Esophagus squamous epithelium (tissue), 5 donors: ENCODE measurements at places on chromosomes 6 and 20. TPM values are rescaled to one million over a fixed set of nuclear protein-coding genes. Genes with fewer than 3 reads are reported as not detected.

- no peak for DNase-seq
Measured at GRCh38 chr20:60782959-60783625, 469.0 kb upstream of the CDH4 start.

GRCh38 chr6:148518511-148519156 lies 176.0 kb downstream of the SASH1 start:
- DNase-seq: no peak

DNA sequence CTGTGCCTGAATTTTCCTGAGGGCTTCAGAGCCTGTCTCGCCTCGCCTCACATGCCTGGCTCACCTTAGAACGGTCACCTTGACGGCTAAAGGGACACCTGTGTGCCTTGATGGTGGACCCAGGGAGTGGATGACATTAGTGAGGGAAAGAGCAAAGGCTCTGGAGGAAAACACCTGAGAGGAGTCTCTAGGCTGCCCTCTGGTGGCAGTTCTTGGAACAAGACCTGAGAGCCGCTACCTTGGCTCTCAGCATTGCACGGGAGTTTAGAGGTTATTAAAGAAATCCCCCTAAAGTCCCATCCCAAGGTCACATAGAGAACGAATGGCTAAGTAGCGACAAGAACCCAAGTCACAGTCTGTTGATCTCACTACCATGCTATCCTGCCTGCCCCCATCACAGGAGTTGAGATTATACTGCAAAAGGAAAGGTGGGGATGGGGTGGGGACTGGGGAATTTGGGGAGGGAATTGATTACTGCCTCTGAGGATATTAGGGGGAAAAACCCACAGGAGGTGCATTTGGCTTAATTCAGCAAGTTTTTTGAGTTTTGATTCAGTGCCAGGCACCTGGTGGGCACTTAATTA lies 7.9 kb upstream of the CDSN start:
- DNase-seq: no peak

- no peak for DNase-seq
Measured at GRCh38 chr6:68313911-68314310, 321.2 kb upstream of the ADGRB3 start.

DNA sequence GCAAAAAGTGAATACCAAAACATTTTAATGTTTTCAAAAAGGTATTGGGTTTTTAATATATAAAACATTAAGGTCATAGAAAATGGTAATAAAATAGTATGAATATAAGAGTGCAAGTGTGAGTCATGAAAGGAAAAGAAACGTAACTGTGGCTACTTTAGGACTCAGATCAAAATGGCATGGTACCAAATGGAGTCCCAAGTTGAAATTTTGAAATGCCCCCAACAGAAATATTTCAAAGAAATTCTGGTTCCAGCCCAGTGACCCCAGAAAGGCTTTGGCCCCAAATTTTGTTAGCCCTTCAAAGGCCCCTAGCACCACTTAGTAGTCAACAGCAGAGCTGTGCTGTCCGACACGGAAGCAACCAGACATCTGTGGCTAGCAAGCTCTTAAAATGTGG lies 6.0 kb downstream of the COL12A1 start:
- DNase-seq: no peak

GRCh38 chr6:47721189-47721588 lies 22.8 kb downstream of the ADGRF4 start:
- no peak for DNase-seq

GRCh38 chr6:43972179-43972912 lies 154.9 kb downstream of the MRPL14 start:
- DNase-seq: no peak

DNA sequence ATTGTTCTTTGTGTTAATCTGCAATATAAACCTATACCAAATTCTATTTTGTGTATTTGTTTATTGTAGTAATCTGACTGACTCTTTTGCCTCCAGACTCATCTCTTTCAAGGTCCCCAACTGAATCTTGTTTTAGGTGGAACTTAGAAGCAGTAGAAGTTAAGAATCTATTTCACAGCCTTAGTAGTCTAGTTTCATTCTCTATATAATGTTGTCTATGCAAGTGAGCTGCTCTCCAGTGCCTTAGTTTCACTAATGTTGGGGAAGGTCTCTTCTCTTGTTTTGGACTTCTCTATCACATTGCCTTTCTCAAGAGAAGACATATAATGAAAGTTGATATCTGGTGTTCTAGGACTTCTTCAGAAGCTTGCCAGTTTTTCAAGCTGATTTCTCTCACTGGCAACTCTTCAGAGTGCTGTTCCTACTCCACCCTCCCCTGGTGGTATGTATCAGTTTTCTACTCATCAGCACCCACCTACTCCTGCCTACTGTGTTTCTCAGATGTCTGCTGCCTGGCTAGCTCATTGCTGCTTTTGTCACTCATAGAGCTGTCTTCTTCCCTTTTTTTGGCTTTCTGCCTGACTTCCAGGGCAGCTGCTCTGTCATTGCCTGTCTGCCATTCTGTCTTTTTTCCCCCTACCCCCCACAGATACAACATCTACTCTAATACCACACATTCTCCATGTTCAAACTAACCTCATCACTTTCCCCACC lies 82.1 kb downstream of the PTPRA start:
- DNase-seq: no peak

DNA sequence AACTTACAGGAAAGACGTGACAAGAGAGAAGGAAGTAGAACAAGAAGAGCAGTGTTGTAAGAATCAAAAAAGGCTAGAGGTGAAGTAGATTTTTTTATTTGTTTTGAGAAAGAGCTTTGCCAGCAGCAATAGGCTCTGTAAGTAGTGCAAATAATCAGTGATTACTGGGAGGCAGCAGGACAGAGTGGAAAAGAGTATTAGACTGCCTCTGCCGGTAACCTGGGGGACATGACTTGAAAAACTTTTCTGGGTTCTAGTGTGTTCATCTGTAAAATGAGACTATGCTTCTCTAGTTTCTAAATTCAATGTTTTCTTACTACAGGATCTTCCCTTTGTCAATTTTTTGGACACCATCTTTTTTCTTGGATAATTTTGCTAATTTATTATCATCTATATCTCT lies 5.8 kb upstream of the IRAK1BP1 start:
- DNase-seq: no peak

DNA sequence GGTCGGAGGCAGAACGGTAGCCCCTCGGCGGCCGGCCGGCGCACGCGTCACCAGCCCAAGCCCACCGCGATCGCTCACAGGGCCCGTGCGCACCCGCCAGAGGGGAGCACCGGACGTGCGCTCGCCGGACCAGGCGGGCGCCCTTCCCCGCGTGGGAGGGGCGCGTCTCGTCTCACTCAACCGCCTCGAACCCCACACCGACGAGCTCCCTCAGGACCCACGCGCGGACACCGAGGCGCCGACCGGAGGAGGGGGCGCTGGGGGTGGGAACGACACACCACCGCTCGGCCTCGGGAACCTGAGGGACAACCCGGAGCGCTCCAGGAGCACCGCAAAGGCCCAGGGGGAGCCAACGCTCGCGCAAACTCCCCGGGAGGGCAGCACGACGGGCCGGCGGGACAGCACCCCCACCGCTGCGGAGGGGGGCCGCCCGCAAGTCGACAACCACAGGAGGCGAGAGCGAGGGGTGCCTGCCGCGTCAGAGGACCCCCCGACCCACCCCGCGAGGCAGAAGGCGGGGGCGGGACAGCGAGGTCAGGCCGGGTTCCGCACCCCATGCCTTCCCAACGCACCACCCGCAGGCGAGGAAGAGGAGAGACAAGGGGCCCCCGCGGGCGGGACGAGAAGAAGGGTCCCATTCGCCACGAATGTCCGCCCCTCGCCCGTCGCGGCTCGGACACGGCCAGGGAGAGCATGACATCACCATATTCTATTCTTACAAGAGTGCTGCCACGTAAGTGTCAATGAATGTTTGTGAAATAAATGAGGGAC lies 512.7 kb upstream of the ZNF337 start:
- DNase-seq: no peak

GRCh38 chr6:6870921-6871320 lies 236.8 kb upstream of the RREB1 start:
- DNase-seq: no peak

- DNase-seq: no peak
Measured at GRCh38 chr6:106639812-106640211, 10.4 kb downstream of the QRSL1 start.

The NOX3 gene
- total RNA-seq: not detected

The FERMT1 gene
- total RNA-seq: 53.5 TPM

The SPATS1 gene
- total RNA-seq: not detected

The GJE1 gene
- not detected for total RNA-seq

The BTNL2 gene
- total RNA-seq: not detected

The RBM24 gene
- total RNA-seq: 0.62 TPM

The DDO gene
- not detected for total RNA-seq

The SAMD3 gene
- 0.45 TPM for total RNA-seq

The MRPS26 gene
- total RNA-seq: 60.7 TPM

The LINC00237 gene
- total RNA-seq: not detected

The GSTA4 gene
- total RNA-seq: 82.4 TPM
